ENCODE measurements at places on chromosomes 13 and 19.

DNA sequence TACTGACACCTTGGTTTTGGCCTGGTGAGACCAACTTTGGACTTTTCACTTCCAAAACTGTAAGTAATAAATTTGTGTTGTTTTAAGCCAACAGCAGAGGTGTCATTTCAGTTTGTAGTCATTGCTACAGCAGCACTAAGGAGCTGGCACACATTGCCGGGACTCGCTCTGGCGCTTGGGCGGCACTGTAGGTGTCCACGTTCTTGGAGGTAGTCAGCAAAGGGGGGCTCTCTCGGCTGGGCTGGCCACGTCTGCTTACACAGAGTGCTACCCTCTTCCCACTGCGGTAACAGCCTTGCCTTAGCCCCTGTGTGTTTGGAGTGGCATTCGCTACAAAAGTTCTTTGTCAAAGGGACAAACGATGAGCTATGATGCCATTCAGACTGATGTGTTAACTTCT, 44.7 kb downstream of the HTR2A start:
- no peak for DNase-seq

- DNase-seq, result no peak
Measured at GRCh38 chr13:89610331-89610730, 1737.2 kb upstream of the MIR17HG start.

DNA sequence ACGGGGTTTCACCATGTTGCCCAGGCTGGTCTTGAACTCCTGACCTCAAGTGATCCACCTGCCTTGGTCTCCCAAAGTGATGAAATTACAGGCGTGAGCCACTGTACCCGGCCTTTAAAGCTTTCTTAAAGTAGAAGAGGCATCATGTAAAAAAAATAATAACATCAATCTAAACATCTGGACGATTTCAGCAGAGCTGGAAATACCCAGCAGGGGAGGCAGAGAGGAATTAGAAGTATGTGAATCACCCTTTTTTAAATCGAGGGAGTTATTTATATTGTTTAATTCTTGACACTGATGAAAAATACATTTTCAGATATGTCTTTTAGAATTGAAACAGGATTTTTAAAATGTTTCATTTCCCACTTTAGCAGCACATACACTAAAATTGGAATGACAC, 37.4 kb upstream of the MTIF3 start:
- DNase-seq, result no peak

GRCh38 chr13:36158611-36159010, 27.4 kb upstream of the DCLK1 start:
- DNase-seq, result no peak

GRCh38 chr13:47896546-47896945, 104.5 kb downstream of the SUCLA2 start:
- no peak for DNase-seq

DNA sequence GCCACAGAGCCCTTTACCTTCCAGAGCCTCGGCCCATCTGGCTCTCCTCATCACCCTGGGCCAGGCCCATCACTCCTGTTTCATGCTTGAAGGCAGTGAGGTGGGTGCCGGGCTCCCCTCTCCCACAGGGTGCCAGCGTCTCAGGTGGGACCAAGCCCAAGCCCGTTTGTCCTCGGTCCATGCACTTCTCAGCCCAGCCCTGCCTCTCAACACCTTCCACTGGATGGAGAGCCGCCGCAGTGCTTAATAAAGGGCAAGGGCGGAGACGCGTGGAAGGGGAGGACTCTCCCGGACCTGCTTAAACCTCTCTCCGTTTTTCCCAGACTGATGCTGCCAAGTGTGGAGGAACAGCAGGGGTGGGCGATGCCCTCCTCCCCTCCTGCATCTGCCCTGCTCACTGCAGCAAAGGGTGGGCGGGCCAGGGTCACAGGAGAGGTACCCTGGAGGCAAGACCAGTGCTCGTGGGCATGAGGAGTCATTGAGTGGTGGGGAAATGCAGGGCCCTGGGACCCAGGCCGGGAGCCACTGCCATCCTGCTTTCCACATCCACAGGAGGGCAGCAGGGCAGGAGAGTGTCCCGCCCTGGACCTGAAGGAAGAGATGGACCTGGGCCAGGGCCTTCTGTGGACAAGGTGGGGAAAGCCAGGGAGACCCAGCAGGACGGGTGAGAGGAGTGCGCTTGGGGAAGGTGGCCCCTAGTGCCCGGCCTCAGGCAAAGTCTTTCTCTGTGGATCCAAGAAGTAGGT, 9.7 kb upstream of the ATP11A start:
- DNase-seq, result no peak

GRCh38 chr19:3981373-3981735, 3.9 kb downstream of the EEF2 start:
- no peak for DNase-seq

GRCh38 chr19:20162821-20163220, 4.2 kb upstream of the ZNF486 start:
- no peak for DNase-seq

- no peak for DNase-seq
Measured at GRCh38 chr13:106121173-106121754, 414.2 kb downstream of the EFNB2 start.

DNA sequence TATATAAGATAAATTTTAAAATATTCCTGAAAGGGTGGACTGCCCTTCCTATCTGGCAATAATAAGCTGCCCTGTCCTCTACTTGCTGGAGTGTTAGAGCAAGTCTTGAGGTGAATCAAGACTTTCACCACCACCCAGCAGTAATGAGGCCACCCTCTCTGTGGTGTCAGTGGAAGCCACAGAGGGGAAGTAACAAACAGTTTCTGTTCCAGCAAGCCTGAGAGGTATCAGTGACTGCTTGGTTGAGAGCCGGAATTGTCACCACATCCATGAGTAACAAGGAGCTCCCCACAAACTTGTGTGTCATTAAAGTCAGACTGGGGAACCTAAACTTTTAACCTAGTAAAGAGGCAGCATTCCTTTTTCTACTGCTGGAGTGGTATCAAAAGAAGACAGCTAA, 532.7 kb upstream of the SPRY2 start:
- DNase-seq, result no peak

DNA sequence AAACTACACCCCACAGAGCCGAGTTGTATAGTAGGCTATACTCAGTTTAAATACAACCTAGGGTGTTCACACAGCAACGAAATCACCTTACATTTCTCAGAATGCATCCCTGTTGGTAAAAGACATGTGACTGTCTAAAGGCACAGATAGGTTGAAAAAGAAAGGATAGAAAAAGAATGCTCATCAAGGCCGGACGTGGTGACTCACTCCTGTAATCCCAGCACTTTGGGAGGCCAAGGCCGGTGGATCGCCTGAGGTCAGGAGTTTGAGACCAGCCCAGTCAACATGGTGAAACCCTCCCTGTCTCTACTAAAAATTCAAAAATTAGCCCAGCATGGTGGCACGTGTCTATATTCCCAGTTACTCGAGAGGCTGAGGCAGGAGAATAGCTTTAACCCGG, 3.8 kb upstream of the IL17D start:
- DNase-seq, result no peak

DNA sequence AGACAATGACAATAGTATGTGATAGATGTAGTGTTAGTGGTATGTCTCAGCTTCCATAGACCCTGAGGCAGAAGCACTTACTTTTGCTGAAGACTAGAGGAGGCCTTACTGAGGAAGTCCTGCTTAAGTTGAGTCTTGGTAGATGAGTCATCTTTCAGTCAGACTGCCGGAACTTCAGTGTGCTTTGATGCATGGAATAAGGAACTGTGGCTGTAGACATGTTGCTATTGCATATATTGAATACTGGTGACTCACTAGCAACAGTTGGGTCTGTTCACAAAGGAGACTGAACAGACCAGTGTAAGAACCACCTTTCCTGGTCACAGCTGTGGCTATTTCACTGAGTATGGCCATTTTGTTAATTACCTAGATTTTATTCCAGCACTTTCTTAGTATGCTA, 1000.6 kb downstream of the OLFM4 start:
- DNase-seq, result no peak

- no peak for DNase-seq
Measured at GRCh38 chr13:28817204-28817603, 2.9 kb upstream of the MTUS2 start.

GRCh38 chr19:45477713-45478453, 10.1 kb downstream of the FOSB start:
- no peak for DNase-seq

- DNase-seq, result peak; percentile 54
Measured at GRCh38 chr19:36215276-36216123, 594 bp downstream of the ZNF146 start.

DNA sequence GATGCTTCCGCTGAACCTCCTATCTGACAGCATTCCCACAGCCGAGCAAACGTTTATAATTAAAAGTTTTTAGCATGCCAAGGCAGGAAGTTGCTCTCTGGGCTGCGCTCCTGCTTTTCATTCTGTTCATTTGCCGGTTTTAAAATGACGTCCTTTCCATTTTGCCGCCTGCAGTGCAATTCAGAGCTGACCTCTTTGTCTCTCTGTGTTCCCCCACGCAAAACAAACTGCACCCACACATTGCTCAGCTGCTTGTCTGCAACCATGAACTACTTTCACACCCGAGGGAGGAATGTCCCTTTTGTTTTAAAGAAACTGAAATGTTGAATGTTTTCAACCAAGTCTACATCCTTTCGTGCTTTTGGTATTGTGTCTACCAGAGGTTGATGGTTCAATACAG, 416.5 kb downstream of the EFNB2 start:
- no peak for DNase-seq

All from foreskin fibroblast (primary cell).